NCI-H2081 treated with DMSO at 0.1 percent for 48 hours (cell line): ENCODE measurements at places on chromosomes 5 and 9.
A peak's percentile ranks its signal among the peaks of the same experiment; 100 is the strongest.

DNA sequence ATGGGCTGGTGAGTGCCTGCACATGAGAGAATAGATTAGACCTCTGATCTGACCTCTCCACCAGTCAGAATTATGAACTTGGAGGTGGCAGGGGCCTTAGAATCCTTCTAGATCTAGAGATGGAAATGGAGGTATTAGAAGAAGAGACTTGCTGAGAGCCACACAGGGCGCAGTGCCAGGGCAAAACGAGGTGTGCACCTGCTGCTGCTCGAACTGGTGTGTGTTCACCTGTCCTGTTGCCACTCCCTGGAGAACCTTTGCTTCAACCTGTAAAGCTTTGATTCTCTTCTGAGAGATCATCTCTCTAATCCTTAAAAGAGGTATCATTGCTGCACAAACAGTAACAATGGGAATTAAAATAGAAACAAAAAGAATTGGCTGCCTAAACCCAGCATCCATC lies 24.9 kb downstream of the FRMPD1 start:
- DNase-seq = peak; percentile 45

GRCh38 chr9:117744856-117745389 lies 40.7 kb downstream of the TLR4 start:
- DNase-seq = no peak

- DNase-seq = no peak
These were observed 28.5 kb upstream of the AKNA start for GRCh38 chr9:114416290-114416689.

GRCh38 chr9:115069302-115069701 lies 48.7 kb downstream of the TNC start:
- DNase-seq = no peak

- DNase-seq = no peak
These were observed 26.2 kb downstream of the HMGXB3 start for GRCh38 chr5:150026682-150027172.

DNA sequence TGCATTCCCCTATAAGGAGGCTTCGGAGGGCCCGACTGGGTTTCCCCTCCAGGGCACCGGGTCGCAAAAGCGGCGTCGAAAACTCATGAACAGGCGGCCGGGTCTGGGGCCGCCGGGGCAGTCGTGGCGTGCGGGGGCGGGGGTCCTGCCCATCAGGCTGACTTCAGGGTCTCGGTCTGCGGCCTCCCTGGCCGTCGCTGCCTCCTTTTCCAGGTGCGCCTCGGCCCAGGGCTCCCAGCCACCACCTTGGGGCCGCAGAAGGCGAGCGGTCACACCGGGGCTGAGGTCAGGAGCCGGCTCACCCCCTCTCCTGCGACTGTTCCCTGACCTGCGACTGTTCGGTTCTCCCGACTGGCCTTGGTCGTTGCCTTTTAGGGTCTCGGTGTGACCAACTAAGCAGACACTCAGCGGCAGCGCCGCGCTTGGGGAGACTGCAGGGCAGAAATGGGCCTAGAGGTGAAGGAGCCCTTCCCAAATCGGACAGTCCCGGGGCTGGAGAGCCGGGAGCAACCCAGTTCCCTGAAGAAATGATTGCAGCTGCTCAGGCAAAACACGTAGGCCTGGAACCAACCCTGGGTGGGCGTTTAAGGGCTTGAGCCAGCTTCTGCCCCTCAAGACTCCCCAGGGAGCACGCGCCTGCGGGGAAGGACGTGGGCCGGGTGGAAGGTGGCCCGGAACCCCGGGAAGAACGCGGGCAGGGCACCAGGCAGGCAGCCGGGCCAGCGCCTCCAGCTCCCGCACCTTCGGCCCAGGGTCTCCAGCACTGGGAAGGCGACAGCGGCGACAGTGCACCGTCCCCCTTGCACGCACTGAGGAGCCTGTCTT lies 11.2 kb downstream of the IRX2 start:
- no peak for DNase-seq
